ENCODE measurements at places on chromosomes 3 and 15.

GRCh38 chr3:172112734-172113120 is 73.3 kb downstream of the FNDC3B start:
- DNase-seq, result no peak

DNA sequence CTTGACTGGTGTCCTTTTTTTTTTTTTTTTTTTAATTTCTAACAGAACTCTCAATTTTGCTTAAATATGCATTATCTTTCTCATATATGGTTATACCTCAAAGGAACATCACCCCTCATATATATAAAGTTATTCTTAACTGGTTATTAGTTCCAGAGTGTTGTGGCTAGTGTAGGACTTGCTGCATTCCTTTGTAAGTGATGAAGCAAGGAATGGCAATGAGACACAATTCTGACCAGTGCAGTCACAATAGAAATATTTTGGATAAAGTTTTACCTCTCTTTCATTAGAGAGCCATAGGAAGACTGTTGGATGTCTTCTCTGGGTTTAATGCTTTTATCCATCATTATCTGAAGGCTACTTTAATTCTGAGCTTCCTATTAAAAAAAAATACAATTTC is 75.5 kb upstream of the CBLB start:
- no peak for DNase-seq

DNA sequence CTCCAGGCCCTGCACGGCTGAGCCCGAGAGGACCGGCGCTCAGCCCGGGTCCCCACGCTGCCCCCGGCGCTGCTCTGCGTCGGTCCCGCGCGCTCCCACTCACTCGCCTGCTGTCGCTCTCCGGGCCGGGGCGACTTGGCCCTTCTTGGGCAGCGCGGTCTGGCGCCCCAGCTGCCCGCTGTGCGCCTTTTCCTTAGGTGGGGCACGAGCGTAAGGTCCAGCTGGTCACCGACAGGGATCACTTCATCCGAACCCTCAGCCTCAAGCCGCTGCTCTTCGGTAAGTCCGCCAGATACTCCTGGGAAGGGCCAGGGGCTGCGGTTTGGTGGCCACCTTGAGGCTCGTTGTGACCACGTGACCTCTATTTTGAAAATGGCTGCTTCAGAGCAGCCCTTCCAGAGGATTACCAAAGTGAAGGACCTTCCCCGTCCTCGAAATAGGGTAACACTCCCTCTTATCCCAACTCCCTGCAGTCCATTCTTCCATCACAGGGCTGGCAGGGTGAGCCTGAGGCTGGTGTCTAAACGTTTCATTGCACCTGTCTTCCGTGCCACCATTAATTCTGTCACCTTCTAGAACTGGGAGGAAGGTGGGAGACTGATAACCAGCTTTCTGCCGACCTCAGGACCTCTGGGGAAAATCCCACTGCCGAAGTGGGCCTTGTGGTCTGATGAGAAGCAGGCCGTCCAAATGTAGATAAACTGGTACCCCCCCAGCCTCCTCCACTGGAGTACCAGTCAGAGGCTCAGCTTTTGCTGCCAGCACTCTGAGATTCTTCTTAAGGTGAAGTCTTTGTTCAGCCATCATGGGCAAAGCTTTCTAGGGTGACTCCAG is 812 bp downstream of the P4HTM start:
- DNase-seq, result no peak

GRCh38 chr15:36161771-36162212 is 417.6 kb upstream of the CDIN1 start:
- DNase-seq, result peak; percentile 53

GRCh38 chr3:44969154-44969827 is 6.7 kb downstream of the ZDHHC3 start:
- DNase-seq, result no peak

DNA sequence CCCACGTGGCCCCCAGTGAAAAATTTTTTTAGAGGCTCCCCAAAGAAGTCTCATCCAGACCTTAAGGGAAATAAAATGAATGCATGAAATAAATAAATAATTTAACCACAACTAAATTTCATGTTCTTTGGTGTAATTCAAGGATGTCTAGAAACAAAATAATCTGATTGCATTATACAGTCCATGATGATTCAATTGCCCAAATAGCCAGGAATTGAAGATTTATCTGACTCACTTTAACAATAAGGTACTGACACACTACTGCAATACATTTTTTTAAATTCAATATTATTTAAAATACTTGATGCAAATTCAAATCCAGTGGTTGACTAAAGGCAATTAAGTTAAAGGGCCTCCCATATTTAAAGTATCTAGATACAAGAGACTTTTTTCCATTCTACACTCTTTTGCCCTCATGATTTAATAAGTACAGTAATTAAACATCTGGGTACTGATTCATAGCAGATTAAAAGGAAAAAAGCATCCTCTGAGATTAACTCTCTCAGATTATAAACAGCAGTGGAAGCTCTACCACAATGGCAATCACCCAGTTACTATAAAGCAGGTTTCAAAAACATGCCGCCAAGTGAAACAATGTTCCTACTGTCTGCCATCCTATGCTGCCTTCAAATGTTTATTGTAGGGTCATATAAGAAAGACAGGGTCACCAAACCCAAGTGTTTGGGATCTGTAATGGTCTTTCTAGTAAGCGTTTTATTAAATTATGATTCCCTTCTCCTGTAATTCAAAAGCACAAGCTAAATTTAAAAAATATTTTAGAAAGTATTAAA is 9.9 kb downstream of the UQCC5 start:
- DNase-seq, result no peak

GRCh38 chr3:13648060-13649001 is 99.4 kb downstream of the FBLN2 start:
- peak; percentile 83 for DNase-seq

- DNase-seq, result no peak
Measured at GRCh38 chr3:114700637-114701234, 406.9 kb downstream of the TIGIT start.

All from psoas muscle (tissue), 8 donors.